Activated CD8-positive, alpha-beta T cell treated with anti-CD3 and anti-CD28 coated beads, Interleukin-2, amount 10 ng/mL, durations not matched to agents 7 days and 5 days (primary cell): ENCODE measurements at places on chromosomes 3 and 15.

DNA sequence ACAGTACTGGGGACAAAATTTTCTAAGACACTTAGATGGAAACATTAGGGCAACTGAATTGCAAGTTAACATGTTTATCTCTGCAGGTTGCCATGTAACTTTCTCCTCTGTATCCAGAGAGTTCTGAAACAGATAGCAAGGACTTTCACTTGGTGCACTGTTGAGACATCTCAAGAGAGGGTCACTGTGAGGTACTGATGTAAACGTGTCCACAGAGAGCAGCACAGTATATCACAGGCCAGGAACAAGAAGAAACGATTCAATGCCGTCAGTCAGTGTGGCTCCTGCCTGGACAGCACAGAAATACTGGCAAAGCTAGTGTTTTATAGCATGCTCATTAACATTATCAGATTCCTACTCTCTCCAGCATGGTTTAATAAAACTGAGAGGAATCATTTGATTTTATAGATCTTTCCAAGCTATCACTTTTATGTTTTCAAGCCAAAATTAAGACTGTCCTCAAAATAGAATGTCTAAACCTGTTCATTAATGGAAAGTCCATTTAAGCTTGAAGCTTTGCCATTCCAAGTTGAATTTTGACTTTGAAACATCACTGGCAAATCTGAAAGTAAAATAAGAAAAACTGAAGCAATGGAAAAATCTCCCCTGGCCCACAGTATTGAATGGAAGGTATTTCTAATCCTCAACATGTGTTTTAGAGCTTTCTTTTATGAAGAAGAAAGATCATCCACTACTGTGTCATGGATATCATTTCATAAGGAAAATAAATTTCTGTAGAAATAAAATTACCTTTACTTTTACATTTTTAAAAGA is 102.7 kb downstream of the IMPG2 start:
- no peaks in the 10 kb centered on the region for H3K27me3 ChIP-seq
- no peak for DNase-seq
- H3K36me3 ChIP-seq: no peaks in the 10 kb centered on the region
- H3K27ac ChIP-seq: no peak overlapping the region
- no peak overlapping the region for H3K4me3 ChIP-seq

DNA sequence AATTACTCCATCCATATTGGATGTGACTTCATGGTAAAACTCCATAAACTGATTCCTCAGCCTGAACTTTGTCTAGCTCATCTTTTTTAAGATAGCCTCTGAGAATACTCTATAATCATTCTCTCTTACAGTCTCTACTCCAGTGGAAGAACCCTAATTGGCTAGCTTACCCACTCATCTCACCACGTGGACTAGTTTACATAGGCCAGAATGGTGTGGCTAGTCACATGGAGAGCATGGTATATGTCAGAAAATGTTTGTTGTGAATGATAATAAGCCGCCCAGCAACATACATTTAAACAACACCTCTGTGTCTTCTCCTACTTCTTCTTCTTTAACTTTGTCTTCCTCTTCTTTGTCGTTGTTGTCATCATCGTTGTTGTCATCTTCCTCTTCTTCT is 389.2 kb upstream of the LRRC3B start:
- H3K27ac ChIP-seq: no peak overlapping the region
- no peaks in the 10 kb centered on the region for H3K36me3 ChIP-seq
- no peak for DNase-seq
- no peaks in the 10 kb centered on the region for H3K4me1 ChIP-seq

- no peak overlapping the region for H3K4me3 ChIP-seq
- no peaks in the 10 kb centered on the region for H3K4me1 ChIP-seq
- H3K36me3 ChIP-seq: no peaks in the 10 kb centered on the region
Measured at GRCh38 chr3:176354843-176355242, 842.4 kb downstream of the TBL1XR1 start.

DNA sequence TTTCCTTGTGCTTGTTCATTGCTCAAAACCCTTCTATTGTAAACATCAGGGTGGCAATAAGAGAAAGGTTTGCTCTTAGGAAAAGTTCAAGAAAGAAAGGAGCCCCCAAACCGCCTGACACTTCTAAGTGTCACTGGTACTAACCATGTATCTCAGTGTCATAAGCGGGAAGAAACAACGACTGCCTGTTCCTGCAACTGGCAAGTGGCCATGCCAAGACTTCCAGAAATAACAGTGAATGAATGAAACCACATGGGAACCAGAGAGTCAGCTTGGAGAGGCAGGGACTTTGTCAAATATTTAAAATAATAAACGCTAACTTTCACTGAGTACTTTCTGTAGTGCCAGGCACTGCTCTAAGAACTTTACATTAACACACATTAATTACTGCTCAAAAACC is 1.1 kb downstream of the PLSCR2 start:
- H3K4me1 ChIP-seq: peaks cover 22% of the 10 kb centered on the region
- H3K27ac ChIP-seq: no peak overlapping the region
- H3K36me3 ChIP-seq: no peaks in the 10 kb centered on the region
- no peak for DNase-seq
- no peak overlapping the region for H3K4me3 ChIP-seq
- H3K27me3 ChIP-seq: no peaks in the 10 kb centered on the region

DNA sequence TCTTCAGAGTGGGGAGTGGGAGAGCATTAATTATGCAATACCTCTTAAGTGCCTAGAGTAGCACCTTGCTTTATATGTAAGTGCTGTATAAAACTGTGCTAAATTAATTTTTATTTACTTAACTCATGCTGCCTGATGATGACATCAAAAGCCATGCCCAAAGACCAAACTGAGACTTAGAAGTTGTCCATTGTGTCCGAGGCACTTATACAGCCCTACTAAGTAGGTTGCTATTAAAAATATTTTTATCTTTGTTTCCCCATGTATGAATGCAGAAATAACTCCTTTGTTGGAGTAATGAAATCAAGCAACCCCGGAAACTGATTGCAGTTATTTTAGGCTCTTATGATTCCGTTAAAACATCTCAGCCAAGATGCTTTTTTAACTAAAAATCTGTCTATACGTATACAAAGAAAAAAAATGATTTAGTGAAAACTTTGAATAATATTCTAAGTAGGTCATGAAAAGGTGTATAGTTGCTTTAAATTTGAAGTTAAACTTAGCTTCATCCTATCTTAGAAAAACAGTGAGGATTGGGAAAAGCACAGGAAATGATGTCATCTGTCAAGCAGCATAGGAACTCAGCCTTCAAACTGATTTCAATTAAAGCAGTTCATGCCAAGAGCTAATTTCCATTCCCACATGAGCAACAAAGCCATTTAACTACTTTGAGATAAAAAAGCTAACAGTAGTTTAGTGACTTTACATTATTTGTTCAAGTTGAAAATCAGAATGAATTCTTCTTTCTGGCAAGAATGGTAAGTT is 43.0 kb downstream of the FBN1 start:
- H3K27me3 ChIP-seq: peaks cover 6% of the 10 kb centered on the region
- H3K4me1 ChIP-seq: no peaks in the 10 kb centered on the region
- H3K36me3 ChIP-seq: no peaks in the 10 kb centered on the region
- no peak overlapping the region for H3K4me3 ChIP-seq

DNA sequence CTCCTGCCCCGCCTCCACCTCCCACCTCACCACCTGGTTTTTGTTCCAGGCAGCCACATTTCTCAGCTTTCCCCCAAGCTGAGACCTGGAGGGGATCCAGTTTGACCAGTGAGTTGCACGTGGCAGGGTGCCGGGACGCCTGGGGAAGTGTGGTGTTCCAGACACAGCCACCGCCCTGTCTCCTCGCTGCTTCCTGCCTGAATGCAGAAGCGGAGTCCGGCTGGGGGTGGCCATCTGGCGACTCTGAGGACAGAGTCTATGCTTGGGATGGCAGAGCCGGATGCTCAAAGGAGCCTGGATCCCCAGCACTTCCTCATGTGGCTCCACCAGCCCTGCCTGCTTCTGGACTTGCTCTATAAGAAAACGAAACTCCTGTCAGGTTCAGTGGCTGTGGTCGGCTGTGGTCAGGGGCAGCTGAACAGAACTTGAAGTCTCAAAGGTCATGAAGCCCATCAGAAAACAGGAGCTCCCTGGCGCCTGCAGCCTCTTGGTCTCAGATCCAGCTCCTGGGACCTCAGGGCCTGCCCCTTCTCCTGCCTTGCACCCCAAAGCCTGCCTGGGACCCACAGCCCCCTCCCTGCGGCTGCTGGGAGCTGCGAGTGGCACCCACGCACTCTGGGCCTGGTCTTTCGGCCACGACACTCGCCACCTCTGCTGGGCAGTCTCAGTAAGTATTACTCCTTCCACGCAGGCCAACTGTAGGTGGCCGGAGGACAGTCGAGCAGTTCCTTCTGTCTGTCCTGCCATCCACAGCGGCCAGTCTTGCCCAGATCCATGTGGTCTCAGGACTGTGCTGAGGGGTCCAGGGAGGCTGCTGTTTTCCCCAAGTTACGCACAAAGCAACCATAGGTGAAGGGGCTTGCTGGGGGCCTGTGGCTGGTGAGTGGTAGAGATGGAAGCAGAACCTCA is 112.8 kb upstream of the MEF2A start:
- DNase-seq: peak; percentile 45
- H3K4me3 ChIP-seq: no peak overlapping the region
- H3K4me1 ChIP-seq: peaks cover 49% of the 10 kb centered on the region
- H3K27ac ChIP-seq: no peak overlapping the region
- H3K36me3 ChIP-seq: no peaks in the 10 kb centered on the region

DNA sequence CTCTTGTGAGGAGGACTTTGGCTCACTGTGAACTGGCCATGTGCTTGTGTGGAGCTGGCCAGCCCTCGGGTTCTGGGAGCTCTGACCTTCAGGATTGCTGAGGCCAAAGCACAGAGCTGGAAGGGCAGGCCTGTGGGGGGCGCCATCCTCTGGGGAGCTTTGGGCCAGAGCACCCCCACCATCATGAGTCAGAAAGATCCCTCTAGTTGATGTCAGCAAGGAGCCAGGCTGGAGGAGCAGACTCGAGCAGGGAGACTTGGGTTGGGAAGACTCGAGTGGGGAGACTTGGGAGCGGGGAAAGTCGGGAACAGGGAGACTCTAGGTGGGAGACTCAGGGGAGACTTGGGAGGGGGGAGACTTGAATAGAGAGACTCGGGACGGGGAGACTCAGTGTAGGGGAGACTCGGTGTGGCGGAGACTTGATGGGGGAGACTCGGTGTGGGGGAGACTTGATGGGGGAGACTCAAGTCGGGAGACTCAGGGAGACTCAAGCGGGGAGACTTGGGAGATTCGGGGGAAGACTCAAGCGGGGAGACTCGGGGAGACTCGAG is 37.7 kb upstream of the PLXNA1 start:
- no peak for DNase-seq
- H3K36me3 ChIP-seq: no peaks in the 10 kb centered on the region
- H3K27me3 ChIP-seq: no peaks in the 10 kb centered on the region
- H3K4me1 ChIP-seq: peaks cover 16% of the 10 kb centered on the region
- no peak overlapping the region for H3K4me3 ChIP-seq

- DNase-seq: no peak
- no peaks in the 10 kb centered on the region for H3K27me3 ChIP-seq
- peaks cover 19% of the 10 kb centered on the region for H3K4me1 ChIP-seq
- H3K4me3 ChIP-seq: no peak overlapping the region
- H3K27ac ChIP-seq: no peak overlapping the region
- peaks cover 5% of the 10 kb centered on the region for H3K36me3 ChIP-seq
Measured at GRCh38 chr3:101690972-101691371, 4.5 kb upstream of the RPL24 start.

- no peak overlapping the region for H3K4me3 ChIP-seq
- no peaks in the 10 kb centered on the region for H3K27me3 ChIP-seq
- peaks cover 2% of the 10 kb centered on the region for H3K4me1 ChIP-seq
Measured at GRCh38 chr3:110420158-110420641, 651.4 kb upstream of the NECTIN3 start.

DNA sequence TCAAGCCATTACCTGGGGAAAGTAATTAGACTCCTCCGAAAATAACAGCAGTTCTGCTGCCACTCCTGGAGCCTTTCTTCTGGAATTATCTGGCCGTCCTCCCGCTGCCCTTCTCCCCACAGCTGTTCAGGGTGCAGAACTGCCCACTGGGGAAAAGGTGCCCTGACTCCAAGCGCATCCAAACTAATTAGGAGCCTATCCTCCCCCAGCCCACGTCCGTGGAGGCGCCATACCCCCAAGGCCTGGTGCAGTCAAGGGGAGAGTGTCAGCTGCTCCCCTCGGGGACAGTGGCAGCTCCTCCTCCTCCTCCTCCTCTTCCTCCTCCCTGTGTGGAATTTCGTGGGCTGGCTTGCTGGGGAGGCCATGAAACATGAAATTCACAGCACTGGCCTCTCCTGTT is 177.2 kb downstream of the XXYLT1 start:
- no peak overlapping the region for H3K4me3 ChIP-seq
- no peak for DNase-seq
- no peak overlapping the region for H3K27ac ChIP-seq
- peaks cover 20% of the 10 kb centered on the region for H3K4me1 ChIP-seq
- no peaks in the 10 kb centered on the region for H3K36me3 ChIP-seq

DNA sequence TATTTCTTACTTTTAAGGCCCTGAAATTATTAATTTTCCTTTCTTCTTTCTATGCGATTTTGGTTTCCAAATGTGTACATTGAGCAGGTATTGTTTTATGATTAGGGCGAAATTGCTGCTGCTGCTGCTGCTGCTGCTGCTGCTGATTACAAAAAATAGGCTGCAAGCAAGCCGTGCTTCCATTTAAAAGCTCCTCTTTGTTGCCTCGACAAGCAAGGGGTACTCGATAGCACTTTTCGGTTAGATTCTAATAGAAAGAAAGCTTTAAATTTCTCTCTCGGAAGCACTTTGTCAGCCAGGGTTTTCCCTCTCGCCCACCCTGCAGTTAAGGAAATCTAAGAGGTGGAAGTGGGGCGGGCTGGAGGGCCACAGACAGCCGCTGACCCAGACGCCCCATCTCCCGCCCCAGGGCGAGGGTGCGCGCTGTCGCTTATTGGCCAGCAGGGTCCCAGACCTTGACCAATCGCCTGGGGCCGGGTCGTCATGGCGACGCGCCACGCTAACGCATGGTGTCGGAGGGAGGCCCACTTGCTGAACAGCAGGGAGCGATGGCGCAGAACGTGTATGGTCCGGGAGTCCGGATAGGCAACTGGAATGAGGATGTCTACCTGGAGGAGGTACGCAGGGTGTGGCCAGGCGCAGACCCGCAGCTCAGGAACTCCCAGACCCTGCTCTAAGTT is at the start of gene CFAP161:
Gene CFAP161 (plus strand): TSS at position 489 of the 680 bp plus-strand sequence. CDS start 60 bp downstream, at position 549.
- peak; percentile 26 for DNase-seq
- peaks cover 8% of the 10 kb centered on the region for H3K4me1 ChIP-seq
- H3K36me3 ChIP-seq: no peaks in the 10 kb centered on the region
- peak within 1 kb of the TSS; percentile 18 for H3K4me3 ChIP-seq

- no peak overlapping the region for H3K4me3 ChIP-seq
- H3K4me1 ChIP-seq: no peaks in the 10 kb centered on the region
- H3K36me3 ChIP-seq: no peaks in the 10 kb centered on the region
- DNase-seq: no peak
- no peak overlapping the region for H3K27ac ChIP-seq
Measured at GRCh38 chr3:78820542-78820941, 947.3 kb downstream of the ROBO1 start.

- no peaks in the 10 kb centered on the region for H3K4me1 ChIP-seq
- no peak overlapping the region for H3K27ac ChIP-seq
- no peak for DNase-seq
- peaks cover 29% of the 10 kb centered on the region for H3K27me3 ChIP-seq
- no peak overlapping the region for H3K4me3 ChIP-seq
- H3K36me3 ChIP-seq: no peaks in the 10 kb centered on the region
Measured at GRCh38 chr15:67267951-67268941, 13.7 kb downstream of the IQCH start.
